ENCODE measurements at places on chromosomes 5 and 9.

GRCh38 chr9:71357346-71357745 lies 235.9 kb upstream of the TRPM3 start:
- no peak for DNase-seq

GRCh38 chr9:136674786-136675349 lies 12.2 kb downstream of the EGFL7 start:
- no peak for DNase-seq

GRCh38 chr5:95953021-95953702 lies 8.5 kb downstream of the ELL2 start:
- DNase-seq, result no peak

DNA sequence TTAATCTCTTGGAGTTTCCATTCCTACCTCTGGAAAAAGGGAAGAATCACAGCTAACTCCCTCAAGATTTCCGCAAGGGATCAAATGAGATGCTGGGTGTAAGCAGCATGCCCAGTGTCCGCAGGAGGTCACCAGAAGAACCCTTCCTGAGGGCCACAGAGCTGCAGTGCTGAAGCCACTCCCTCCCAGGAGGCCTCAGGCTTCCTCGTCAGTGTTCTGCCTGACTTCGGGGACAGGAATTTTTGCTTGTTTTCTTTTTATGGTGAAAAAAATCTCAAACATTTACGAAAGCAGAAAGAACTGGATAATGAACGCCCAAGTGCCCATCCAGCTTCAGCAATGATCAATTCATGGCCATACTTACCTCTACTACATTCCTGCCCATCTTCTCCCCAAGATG lies 183.0 kb downstream of the CDK5RAP2 start:
- DNase-seq, result no peak

- no peak for DNase-seq
These were observed 34.8 kb downstream of the HMGXB3 start for GRCh38 chr5:150035139-150035895.

Data from activated CD8-positive, alpha-beta memory T cell treated with anti-CD3 and anti-CD28 coated beads for 1 hour (primary cell).